ENCODE measurements at places on chromosomes 12 and 14.
A peak's percentile ranks its signal among the peaks of the same experiment; 100 is the strongest.

DNA sequence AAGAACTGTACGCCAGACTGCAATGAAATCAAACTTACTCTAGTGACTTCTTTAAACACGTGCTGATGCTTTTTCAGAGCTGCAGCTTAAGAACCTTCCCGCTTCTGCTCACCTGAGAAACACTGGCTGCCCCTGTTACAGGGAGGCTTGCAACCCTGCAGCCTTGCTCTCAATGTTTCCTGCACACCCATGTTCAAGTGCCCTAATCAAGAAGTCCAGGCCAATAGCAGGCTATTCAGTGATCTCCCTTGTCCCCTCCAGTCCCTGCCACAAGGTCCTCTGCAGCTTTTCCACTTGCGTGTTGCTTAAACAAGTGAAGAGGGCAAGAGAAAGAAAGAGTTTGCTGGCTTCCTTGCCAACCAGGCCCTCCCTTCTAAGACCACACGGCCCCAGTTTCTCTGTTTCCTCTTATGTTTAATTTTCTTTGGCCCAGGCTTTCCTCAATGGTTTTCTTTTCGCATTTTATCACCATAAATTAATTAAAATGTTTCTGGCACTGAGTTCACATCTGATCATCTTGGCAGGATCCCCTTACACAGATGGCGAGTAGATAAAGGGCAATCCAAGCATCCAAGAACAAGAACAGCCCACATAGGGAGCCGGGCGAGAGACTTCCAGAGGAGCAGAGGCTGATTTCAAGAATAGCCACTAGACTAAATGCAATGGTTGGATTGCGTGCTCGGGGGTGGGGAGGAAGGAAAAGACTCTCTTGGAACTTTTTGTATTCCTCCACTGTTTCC is 82.3 kb upstream of the CDKN3 start:
- H3K27ac ChIP-seq, result no peak overlapping the region
- no peaks in the 10 kb centered on the region for H3K27me3 ChIP-seq
- DNase-seq, result no peak
- H3K36me3 ChIP-seq, result no peaks in the 10 kb centered on the region
- no peaks in the 10 kb centered on the region for H3K4me1 ChIP-seq
- H3K4me3 ChIP-seq, result no peak overlapping the region

GRCh38 chr14:61461808-61462275 is 140.5 kb downstream of the PRKCH start:
- H3K4me3 ChIP-seq, result no peak overlapping the region
- no peaks in the 10 kb centered on the region for H3K36me3 ChIP-seq
- peak; percentile 43 for DNase-seq

- H3K36me3 ChIP-seq, result no peaks in the 10 kb centered on the region
- no peaks in the 10 kb centered on the region for H3K27me3 ChIP-seq
- DNase-seq, result no peak
- H3K27ac ChIP-seq, result no peak overlapping the region
- H3K4me1 ChIP-seq, result 0 out of 2 replicates have a peak, but pooled peaks cover 1% of the 10 kb centered on the region
These were observed 95.2 kb downstream of the PRKCH start for GRCh38 chr14:61416591-61416990.

DNA sequence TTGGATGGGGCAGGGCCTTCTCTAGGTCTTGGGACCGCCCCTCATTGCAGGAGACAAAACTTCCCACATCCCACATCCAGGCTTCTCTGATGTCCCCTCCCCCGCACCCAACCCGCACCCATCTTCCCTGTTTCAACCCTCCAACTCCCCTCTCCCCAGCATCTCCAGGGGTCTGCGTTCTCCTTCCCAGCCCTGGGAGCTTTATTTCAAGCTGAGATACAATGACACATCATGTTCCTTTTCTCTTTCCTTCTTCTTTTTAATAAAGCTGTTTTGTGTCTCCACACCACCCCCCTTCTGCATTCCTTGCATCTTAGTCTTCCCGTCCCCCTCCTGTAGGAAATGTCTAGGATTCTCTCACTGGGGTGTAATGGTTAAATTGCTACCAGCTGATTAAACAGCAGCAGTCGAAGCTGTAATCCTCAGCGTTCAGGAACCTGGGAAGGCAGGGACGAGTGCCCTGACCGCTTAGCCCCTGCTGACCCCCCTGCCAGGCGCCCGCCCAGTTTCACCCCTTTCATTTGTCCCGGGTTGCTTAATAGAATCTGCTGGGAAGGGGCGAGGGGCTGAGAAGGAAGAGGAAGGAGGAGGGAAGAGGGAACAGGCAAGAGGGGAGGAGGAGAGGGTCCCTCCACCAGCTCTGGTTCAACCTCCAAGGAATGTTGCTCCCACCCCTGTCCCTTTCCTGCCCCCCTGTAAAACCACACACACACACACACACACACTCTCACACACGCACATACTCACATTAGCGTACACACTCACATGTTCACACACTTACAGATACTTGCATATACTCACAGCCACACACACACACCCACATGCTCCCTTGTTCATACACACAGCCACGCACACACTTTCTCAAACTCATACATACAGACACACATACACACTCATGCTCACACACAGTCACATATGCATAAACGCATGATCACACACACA is 104.5 kb upstream of the MED13L start:
- DNase-seq, result peak; percentile 66
- no peaks in the 10 kb centered on the region for H3K36me3 ChIP-seq
- H3K4me1 ChIP-seq, result peaks cover 16% of the 10 kb centered on the region
- no peak overlapping the region for H3K27ac ChIP-seq
- H3K4me3 ChIP-seq, result peak overlapping the region; percentile 24

DNA sequence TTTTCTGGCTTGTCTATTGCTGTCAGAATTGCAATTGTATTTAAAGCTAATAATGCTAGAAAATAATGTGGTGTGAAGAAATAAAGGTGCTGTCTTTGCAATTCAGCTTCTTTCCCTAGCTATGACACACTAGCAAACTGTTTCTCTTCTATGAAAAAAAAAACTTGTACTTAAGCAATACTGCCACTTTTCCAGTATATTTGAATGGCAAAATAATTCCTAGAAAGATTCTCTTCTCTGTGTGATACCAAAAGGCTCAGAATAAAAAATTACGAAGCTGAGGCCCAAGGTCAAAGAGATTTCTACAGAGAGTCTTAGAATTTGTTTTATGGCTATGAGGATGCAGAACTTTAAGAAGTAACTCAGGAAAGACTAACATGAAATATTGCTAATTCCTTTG is 235.5 kb downstream of the ADAMTS20 start:
- no peaks in the 10 kb centered on the region for H3K36me3 ChIP-seq
- H3K4me3 ChIP-seq, result no peak overlapping the region
- no peaks in the 10 kb centered on the region for H3K27me3 ChIP-seq
- H3K4me1 ChIP-seq, result no peaks in the 10 kb centered on the region
- no peak for DNase-seq
- H3K27ac ChIP-seq, result no peak overlapping the region

DNA sequence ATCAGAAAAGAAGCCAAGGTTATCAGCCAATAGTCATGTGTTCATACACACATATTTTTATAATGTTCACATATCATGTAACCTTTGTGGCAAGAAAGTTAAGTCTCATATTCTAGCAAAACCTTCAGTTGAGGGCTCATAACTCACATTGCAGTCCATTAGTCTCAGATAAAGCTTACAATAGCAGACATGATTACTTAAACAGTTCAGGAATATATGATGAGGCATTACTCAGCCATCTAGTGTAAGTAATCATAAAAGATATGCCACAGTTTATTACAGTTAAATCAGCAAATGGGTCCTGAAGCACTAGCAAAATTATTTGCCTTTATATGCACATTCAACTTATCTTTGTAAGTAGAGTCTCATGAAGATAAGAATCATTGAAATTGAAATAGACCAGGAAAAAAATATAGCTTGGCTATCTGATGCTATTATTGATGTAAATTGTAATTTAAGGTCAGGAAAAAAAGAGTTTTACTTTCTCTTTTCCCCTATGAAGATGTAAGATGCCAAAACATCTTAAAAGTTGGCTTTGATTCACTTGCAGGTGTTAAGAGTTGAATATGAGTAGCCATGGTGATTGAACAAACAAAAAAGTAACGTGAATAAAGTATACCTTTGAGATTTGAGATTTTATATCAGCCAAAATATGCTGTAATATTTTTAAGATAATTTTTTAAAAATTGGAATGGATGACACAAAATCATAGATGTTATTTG is 537.0 kb downstream of the SLC6A15 start:
- H3K4me1 ChIP-seq, result no peaks in the 10 kb centered on the region
- DNase-seq, result no peak
- H3K27ac ChIP-seq, result no peak overlapping the region
- H3K4me3 ChIP-seq, result no peak overlapping the region

DNA sequence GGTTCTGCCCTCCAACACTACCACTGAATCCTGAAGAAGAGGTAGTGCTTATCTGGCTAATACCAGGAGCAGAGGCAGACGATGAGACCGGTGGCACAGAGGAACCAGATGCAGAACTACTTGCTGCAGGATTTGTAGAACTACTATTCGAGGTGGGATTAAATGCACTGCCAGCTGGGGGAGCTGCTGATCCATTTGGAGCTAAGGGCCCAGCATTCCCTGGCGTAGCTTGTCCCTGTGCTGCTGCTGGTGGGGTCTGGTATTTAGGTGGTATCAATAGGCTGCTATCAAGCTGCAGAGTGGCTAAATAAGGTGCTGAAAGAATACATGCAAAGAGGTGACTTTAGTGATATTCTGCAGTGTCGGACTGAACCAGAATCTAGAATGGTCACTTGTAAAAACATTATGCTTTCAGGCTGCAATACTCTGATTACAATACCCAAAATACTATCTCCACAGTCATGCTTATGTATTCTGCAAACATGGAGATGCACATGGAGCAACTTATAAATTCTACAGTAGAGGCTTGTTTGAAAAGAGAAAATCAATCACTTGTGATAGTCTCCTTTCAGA is 294.2 kb downstream of the MED13L start:
- H3K36me3 ChIP-seq, result peaks cover 43% of the 10 kb centered on the region
- H3K4me1 ChIP-seq, result peaks cover 6% of the 10 kb centered on the region
- no peak overlapping the region for H3K27ac ChIP-seq
- H3K4me3 ChIP-seq, result no peak overlapping the region
- peak; percentile 75 for DNase-seq
- no peaks in the 10 kb centered on the region for H3K27me3 ChIP-seq

- no peaks in the 10 kb centered on the region for H3K27me3 ChIP-seq
- H3K4me1 ChIP-seq, result no peaks in the 10 kb centered on the region
- no peaks in the 10 kb centered on the region for H3K36me3 ChIP-seq
- DNase-seq, result no peak
- no peak overlapping the region for H3K4me3 ChIP-seq
These were observed 268.7 kb downstream of the DAD1 start for GRCh38 chr14:22320362-22320750.

- H3K4me3 ChIP-seq, result no peak overlapping the region
- no peaks in the 10 kb centered on the region for H3K27me3 ChIP-seq
- H3K27ac ChIP-seq, result no peak overlapping the region
- no peaks in the 10 kb centered on the region for H3K36me3 ChIP-seq
- no peaks in the 10 kb centered on the region for H3K4me1 ChIP-seq
These were observed 200.3 kb upstream of the PLEKHG7 start for GRCh38 chr12:92502417-92503028.

GRCh38 chr12:124013073-124013472 is 40.1 kb downstream of the ZNF664 start:
- no peaks in the 10 kb centered on the region for H3K36me3 ChIP-seq
- H3K27ac ChIP-seq, result no peak overlapping the region
- no peaks in the 10 kb centered on the region for H3K27me3 ChIP-seq
- DNase-seq, result no peak
- H3K4me1 ChIP-seq, result no peaks in the 10 kb centered on the region

GRCh38 chr14:64711039-64711438 is 6.8 kb downstream of the PLEKHG3 start:
- H3K27me3 ChIP-seq, result no peaks in the 10 kb centered on the region
- peaks cover 52% of the 10 kb centered on the region for H3K4me1 ChIP-seq
- no peaks in the 10 kb centered on the region for H3K36me3 ChIP-seq
- no peak overlapping the region for H3K4me3 ChIP-seq
- H3K27ac ChIP-seq, result no peak overlapping the region
- DNase-seq, result no peak

DNA sequence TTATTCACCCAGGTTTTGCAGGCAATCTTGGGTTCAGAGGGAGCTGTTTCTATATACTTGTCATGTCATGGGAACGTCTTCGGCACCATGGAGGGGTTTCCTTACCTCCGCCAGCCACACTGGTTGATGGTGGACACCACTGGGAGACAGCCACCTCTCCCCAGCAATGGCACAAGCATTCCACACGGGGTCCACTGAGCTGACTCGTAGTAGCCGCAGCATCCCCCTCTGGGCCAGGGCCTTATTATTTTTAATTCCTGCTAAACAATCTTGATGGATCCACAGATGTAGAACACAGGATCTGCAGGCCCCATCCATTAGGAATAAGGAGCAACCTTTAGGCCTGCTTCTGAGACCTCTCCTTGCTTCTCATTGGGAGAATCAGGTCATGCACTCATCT is 132.9 kb downstream of the DICER1 start:
- H3K36me3 ChIP-seq, result no peaks in the 10 kb centered on the region
- no peak overlapping the region for H3K27ac ChIP-seq
- no peaks in the 10 kb centered on the region for H3K27me3 ChIP-seq
- no peaks in the 10 kb centered on the region for H3K4me1 ChIP-seq

- no peak for DNase-seq
- H3K36me3 ChIP-seq, result no peaks in the 10 kb centered on the region
- no peaks in the 10 kb centered on the region for H3K4me1 ChIP-seq
- H3K4me3 ChIP-seq, result no peak overlapping the region
- H3K27ac ChIP-seq, result no peak overlapping the region
These were observed 48.2 kb downstream of the SETD3 start for GRCh38 chr14:99432485-99432884.

- DNase-seq, result peak; percentile 41
- no peaks in the 10 kb centered on the region for H3K36me3 ChIP-seq
- H3K27ac ChIP-seq, result no peak overlapping the region
- H3K4me1 ChIP-seq, result peaks cover 6% of the 10 kb centered on the region
- no peak overlapping the region for H3K4me3 ChIP-seq
These were observed 2.8 kb upstream of the CYP46A1 start for GRCh38 chr14:99681101-99681831.

- peak overlapping the region; percentile 16 for H3K27ac ChIP-seq
- H3K4me1 ChIP-seq, result peaks cover 32% of the 10 kb centered on the region
- H3K27me3 ChIP-seq, result no peaks in the 10 kb centered on the region
- peaks cover 5% of the 10 kb centered on the region for H3K36me3 ChIP-seq
- no peak for DNase-seq
These were observed 38.9 kb downstream of the TEAD4 start for GRCh38 chr12:2997989-2998670.

DNA sequence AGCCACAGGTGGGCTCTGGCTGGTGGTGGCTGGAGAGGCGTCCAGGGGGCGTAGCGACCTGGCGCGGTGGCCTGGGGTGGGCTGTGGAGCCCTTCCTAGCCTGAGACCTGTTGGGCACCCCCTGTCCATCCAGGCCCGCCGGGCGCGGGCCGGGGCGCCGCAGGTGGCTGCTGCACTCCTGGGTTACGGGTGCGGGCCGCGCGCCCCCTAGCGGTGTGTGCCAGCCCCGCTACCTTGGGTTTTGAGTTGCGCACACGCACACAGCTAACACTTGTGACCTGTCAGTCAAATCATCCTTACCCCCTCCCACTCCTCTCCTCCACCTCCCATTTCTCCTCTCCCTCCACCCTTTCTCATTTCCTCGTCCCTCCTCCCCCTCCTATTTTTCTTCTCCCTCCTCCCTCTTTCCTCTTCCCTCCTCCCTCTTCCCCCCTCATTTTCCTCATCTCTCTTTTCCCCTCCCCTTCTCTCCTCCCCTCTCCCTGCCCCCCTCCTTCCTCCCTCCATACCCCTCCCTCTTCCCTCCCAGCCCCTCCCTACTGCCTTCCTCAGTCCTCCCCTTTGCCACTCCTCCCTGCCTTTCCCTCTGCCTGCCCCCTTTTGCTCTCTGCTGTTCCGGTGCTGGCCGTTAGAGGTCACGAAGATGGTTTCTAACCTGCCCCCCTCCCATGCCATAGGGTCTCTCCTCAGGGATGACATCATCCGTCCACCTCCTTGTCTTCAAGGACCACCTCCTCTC is 2.3 kb downstream of the MEG3 start:
- no peak overlapping the region for H3K4me3 ChIP-seq
- no peak for DNase-seq
- H3K4me1 ChIP-seq, result peaks cover 9% of the 10 kb centered on the region
- no peaks in the 10 kb centered on the region for H3K27me3 ChIP-seq
- H3K27ac ChIP-seq, result no peak overlapping the region
- H3K36me3 ChIP-seq, result no peaks in the 10 kb centered on the region
